ENCODE measurements at places on chromosomes 7 and 10.

DNA sequence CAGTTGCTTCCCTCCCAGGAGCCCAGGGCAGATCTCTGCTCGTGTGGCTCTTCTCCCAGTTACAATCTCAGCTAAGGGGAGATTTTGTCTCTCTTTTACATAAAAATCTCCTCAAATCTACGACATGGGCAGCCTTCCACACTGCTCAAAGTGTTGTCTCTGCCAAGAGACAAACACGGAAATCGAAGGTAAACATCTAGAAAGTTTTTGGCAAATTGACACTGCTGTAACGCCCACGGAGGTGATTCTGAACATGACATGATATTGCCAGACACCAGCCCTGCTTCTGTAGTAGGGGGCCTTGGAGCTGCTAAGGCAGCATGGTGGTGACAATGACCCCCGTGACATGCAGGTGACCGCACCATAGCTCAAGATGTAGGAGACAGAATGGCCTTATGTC is 128.3 kb downstream of the CCDC3 start:
- DNase-seq = no peak

DNA sequence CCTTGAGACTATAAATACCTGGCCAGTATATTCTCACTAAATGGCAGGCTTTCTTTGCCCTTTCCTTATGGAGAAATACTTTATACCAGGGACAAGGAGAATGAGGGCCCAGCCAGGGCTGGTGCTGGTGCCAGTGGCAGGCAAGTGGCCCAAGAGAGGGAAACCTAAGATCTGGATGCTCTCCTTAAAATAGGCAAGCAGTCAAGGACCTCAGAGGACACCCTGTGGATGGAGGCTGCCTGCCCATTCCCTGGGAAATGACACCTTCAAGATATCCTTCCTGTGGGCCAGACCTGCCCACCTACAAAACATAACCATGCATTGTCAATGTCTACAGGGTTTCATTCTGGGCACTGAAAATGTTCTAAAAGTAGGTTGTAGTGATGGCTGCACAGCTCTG is 29.1 kb downstream of the POLR3A start:
- no peak for DNase-seq

- DNase-seq = no peak
These were observed 252.5 kb downstream of the TNS3 start for GRCh38 chr7:47329320-47329926.

DNA sequence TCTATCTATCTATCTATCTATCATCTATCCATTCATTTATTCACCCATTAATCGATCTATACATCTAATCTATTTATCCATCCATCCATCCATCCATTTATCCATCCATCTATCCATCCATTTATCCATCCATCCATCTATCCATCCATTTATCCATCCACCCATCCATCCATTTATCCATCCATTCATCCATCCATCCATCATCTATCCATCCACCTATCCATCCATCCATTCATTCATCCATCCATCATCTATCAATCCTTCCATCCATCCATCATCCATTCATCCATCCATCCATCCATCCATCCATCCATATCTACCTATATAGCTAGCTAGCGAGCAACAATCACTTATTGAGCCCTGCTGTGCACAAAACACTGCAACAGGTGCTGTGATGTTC is 953.1 kb upstream of the ZNF722 start:
- DNase-seq = no peak

DNA sequence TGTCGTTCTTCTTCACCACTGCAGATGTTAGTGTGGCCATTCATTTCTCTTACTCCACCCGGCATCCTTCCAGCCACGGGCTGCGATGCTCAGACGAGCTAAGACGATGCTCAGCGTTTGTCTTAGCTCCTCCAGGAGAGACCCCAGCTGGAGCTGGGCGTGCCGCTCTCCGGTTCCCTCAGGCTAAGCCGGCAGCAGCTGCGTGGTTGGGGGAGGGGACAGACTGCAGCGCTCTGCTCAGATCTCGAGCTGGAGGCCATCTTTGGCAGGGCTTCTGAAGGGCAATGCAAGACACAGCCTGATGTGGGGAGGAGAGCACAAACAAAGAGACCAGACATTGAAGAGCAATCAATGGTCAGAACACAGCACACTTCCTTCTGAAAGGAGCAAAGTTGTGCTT is 4.8 kb downstream of the INA start:
- DNase-seq = no peak

- DNase-seq = no peak
These were observed 104.7 kb downstream of the PHF14 start for GRCh38 chr7:11078247-11078834.

GRCh38 chr10:124240839-124241291 is 147.5 kb upstream of the CHST15 start:
- DNase-seq = no peak

DNA sequence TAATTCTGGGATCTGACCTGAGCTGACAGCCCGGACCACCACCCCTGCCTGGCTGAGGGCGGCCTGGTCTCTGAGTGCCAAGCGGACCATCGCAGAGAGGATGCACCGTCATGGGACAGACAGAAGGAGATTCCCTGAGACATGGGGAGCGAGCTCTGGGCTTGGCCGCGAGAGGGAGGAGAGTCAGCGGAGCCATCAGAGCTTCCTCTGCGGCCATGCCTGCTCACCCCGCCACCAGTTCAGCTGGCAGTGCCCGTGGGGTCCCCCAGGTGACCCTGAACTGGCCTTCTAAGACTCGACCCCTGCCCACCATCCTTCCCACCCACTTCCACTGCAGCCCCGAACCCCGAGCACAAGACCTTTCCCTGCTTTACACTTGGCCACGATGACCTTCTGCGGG is 152.8 kb downstream of the TCERG1L start:
- DNase-seq = no peak

DNA sequence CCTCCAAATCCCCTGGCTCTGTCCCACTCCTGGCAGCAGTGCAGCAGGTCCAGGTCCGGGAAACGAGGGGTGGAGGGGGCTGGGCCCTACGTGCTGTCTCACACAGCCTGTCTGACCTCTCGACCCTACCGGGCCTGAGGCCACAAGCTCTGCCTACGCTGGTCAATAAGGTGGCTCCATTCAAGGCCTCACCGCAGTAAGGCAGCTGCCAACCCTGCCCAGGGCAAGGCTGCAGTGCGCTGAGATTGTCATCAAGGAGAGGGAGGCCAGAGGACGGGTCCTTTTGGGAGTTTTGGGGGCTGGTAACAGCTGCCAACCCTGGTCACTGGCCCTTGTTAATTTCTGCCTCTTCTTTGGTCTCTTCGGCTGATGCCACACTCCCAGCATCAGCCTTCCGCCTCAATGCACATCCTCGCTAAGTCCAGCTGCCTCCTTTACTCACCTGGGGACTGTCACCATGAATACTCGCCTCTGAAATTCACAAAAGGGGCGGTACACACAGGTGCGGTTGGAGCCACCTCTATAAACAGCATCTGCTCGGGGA is 3.5 kb downstream of the EPO start:
- no peak for DNase-seq

GRCh38 chr7:92835261-92835850 is 1.0 kb downstream of the CDK6 start:
- DNase-seq = peak; percentile 72

- DNase-seq = no peak
These were observed 87.2 kb upstream of the UNC5B start for GRCh38 chr10:71124921-71125748.

DNA sequence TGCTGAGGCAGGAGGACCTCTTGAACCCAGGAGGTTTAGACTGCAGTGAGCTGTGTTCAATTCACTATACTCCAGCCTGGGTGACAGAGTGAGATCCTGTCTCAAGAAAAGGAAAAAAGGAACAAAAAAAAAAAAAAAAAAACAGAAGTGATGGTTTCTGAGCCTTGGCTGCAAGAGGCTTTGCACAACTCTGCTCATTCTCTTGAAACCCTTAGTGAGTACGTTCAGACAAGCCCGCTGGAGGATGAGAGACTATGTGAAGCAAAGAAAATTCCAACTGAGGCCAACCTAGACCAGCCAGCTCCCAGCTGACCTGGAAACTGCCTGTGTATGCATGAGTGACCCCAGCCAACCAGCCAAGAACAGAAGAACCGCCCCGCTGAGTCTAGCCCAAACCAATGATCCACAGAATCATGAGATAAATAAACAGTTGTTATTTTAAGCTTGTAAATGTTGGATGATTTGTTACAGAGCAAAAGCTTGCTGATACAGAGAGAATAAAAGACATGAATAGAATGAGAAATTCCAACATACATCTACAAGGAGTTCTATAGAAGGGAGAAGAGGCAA is 50.6 kb upstream of the FZD9 start:
- no peak for DNase-seq

GRCh38 chr7:144037414-144038035 is 11.2 kb upstream of the OR2A5 start:
- DNase-seq = no peak

GRCh38 chr7:37663693-37664092 is 19.9 kb upstream of the GPR141 start:
- DNase-seq = no peak

GRCh38 chr10:80513106-80513505 is 24.6 kb upstream of the SH2D4B start:
- no peak for DNase-seq

- DNase-seq = no peak
These were observed 9.7 kb upstream of the AKR1C2 start for GRCh38 chr10:5013385-5013784.

- no peak for DNase-seq
These were observed 19.8 kb downstream of the PIK3AP1 start for GRCh38 chr10:96700374-96701099.

DNA sequence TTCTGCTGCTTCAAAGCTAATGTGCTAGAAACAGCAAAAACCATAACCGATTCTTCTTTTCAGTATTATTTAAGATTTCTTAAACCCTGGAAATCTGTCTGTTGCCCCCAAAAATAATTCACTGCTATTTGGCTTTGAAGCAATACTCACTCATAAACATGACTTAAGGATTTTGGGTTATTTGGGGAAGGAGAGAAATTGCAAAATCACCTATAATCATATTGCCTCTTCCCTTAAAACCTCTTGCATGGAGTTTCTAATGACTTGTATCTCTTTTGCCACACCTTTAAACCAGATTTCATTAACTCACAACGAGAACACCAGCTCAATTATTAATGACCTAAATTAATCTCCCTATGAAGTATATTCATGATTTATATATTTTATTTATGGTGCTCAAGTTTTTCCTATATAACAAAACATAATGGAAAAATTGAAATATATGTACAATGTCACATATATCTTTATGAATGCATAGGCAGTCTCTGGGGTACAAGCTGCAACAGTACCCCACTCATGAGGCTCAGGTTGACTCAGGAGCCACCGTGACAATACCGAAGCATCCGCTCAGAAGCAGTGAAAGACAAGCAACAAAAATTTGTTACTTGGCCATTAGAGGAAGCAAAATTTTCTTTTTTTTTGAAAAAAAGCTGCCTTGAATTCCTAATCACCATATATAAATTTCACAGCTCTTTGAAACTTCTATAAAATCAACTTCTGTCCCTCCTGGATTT is 3.0 kb downstream of the NAMPT start:
- no peak for DNase-seq

GRCh38 chr7:42236976-42237810 is at the start of gene GLI3:
Gene GLI3, minus strand, starts transcription at chr7:42237209. Its CDS starts 13,956 bp downstream, at chr7:42223253.
- DNase-seq = no peak

DNA sequence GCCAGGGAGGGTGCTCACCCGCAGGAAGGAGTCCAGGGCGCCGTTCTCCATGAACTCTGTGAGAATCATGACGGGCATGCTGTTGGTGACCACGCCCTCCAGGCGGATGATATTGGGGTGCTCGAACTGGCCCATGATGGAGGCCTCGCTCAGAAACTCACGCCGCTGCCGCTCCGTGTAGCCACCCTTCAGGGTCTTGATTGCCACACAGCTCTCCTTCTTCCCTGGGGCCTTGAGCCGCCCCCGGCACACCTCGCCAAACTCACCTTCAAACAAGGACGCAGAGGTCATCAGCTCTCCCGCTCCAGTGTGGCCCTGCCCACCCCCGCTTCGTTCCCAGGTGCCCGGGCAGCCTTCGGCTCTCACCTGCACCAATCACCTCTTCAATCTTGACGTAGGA is 14.6 kb downstream of the EPHB4 start:
- DNase-seq = no peak

- DNase-seq = no peak
These were observed 92.9 kb upstream of the LRRTM3 start for GRCh38 chr10:66832781-66833422.

- no peak for DNase-seq
These were observed 226.3 kb downstream of the GLI3 start for GRCh38 chr7:42010751-42011150.

GRCh38 chr10:73785721-73786511 is 510 bp downstream of the ZSWIM8 start:
- peak; percentile 69 for DNase-seq

DNA sequence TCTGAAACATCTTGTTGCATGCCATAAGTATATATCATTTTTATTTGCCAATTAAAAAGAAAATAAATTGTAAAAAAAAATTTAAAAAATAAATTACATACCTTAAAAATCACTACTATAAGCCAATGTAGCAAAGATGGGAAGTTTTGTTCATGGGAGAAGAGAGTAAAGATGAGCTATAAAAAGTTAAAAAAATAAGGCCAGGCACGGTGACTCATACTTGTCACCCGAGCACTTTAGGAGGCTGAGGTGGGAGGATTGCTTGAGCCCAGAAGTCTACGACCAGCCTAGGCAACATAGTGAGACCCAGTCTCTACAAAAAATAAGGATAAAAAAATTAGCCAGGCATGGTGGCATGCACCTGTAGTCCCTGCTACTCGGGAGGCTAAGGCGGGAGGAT is 8.4 kb upstream of the STK32C start:
- DNase-seq = no peak

- DNase-seq = peak; percentile 65
These were observed 126.4 kb upstream of the ZNF746 start for GRCh38 chr7:149624006-149624405.

DNA sequence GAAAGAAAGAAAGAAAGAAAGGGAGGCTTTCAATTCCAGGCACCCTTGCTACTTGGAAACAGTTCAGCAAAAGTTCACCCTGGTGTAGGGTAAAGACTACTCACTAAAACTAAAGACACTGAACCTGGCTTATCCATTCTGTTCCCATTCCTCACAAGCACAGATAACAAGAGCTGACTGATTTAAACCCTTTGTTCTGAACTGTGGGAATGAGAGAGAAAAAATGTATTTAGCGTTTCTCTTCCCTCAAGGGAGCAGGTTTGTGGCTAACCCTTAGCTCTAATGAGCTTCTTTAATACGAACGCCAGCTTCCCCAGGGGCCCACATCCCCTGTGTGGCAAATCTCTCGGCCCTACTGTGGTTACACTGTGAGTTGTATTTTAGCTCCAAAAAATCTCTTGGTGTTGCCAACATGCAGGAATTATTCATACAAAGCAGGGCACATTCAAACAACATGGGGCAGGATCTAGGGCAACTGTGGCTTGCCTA is 23.3 kb downstream of the PRTFDC1 start:
- no peak for DNase-seq

- no peak for DNase-seq
These were observed 29.6 kb downstream of the IDE start for GRCh38 chr10:92544296-92544695.

Measured in erythroblast (primary cell).